ENCODE measurements at places on chromosomes 12 and 14.
A peak's percentile ranks its signal among the peaks of the same experiment; 100 is the strongest.

DNA sequence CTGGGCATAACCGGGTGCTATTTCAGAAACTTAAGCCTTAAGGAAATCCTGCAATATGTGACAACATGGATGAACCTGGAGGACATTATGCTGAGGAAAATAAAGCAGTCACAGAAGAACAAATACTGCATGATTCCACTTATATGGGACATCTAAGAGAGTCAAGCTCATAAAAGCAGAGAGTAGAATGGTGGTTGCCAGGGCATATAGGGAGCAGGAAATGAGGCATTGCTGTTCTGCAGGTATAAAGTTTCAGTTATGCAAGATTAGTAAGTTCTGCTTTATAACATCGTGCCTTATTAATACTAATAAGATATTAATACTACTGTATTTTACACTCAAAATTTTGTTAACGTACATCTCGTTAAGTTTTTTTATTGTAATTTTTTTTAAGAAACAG lies 124.2 kb upstream of the ATF1 start:
- DNase-seq = no peak

- DNase-seq = no peak
These were observed 5.4 kb downstream of the SLC15A4 start for GRCh38 chr12:128818065-128819022.

DNA sequence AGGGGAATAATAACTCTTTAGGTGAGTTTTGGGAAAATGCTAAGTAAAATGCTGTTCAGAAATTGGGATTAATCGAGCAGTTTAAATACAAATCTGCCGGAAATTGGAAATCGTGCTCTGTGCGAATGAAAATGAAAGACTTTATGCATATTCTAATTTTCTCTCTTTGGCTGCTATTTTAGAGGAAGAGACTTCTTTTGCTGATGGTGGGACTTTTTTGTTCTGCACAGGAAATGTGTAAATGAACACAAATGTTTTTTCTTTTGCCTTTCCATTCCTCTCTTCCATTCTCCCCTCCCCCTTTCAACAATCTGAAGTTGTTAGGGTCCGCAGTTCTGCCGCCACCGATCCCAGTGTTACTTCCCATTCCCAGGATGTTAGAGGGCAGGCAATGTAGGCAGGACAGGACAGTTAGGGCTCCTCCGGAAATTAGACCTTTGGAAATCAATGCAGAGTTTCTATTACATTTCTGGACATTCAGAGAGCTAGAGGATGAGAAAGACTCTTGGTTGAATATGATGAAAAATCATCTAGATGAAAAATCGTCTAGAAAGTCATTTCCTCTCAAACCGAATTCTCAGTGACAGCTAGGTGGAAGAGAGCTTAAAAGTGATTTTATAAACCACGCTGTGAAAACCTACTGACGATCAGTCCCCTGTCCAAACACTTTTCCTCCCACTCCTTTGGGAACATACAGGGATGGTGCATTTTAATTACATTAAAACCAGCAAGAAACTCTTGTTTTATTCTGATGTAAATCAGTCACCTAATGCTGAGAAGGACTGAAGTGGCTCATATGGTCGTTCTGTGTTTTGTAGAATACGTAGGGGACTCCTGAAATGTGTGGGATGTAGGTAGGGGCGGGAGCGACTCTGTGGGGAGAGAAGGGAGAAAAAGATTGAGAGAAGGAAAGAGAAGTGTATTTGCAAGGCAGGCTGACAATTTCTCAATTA lies 17.8 kb downstream of the FOXG1 start:
- no peak for DNase-seq

DNA sequence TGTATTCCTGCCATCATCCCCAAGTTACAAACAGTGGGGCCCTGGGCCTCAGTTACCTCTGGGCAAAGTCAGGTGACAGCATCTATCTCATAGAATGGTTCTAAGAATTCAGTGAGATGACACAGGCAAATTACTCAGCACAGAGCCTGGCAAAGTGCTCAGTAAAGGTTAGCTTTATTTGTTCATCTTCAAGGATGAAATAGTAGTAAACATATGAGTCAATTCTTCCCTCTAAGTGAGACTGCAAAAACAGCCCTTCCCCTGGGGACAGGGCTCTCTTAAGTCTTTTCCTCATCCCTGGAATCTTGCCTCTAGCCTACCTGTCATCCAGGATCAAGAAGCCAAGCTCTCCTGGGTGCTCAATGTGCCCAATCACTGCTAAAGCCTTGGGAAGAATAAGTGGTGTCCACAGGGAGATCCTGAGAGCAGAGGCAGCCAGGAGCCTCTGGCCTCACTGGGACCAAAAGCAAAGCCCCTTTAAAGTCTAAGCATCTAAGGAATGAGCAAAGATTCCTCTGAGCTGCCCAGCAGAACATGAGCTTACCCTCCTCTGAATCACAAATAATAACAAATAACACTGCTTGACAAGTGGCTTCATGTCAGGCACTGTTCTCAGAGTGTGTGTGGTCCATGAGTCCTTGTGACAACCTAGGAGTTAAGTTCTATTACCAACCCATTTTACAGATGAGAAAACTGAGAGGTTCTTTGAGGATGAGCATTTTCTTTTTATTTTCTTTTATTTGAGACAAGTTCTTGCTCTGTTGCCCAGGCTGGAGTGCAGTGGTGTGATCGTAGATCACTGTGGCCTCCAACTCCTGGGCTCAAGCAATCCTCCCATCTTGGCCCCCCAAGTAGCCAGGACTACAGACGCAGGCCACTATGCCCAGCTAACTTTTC lies 12.1 kb downstream of the NUAK1 start:
- no peak for DNase-seq

- DNase-seq = no peak
These were observed 45.4 kb upstream of the TESC start for GRCh38 chr12:117144599-117144998.

GRCh38 chr12:89862511-89863445 lies 154.1 kb upstream of the ATP2B1 start:
- peak; percentile 35 for DNase-seq

Measured in activated CD4-positive, alpha-beta T cell treated with anti-CD3 and anti-CD28 coated beads, Interleukin-2, amount 50 U/mL, for 48 hours (primary cell).